Nucleus accumbens (tissue), 56 donors: ENCODE measurements at places on chromosomes 6 and 20.

- DNase-seq, result no peak
Observed at GRCh38 chr6:156559162-156559690, 218.0 kb upstream of the ARID1B start.

- no peak for DNase-seq
Observed at GRCh38 chr20:46624946-46625345, 26.3 kb downstream of the SLC13A3 start.

- no peak for DNase-seq
Observed at GRCh38 chr20:51193066-51193772, 170.3 kb upstream of the KCNG1 start.

DNA sequence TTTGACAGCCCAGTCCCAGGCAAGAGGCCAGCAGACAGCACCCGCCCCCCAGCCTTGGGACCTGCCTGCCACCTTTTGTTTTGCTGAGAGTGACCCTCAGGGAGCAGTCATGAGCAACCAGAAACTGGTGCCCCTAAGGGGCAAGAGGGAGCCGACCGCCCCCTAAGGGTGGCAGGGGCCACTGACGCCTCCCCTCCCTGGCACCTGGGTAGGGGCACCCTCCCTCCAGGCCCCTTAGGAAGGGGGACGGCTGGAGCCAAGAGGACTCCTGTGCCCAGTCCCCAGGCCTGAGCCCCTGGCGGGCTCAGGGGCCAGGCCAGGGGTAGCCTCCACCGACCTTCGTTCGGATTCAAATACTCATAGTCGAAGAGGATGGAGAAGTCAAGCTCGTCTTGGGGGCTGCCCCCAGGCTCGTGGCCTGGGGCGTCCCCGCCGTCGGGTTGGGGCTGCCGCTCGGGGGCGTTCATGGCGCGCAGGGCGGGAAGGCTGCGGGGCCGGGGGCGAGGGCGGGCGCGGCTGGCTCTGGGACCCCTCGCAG lies 417 bp downstream of the NFATC2 start:
- no peak for DNase-seq

DNA sequence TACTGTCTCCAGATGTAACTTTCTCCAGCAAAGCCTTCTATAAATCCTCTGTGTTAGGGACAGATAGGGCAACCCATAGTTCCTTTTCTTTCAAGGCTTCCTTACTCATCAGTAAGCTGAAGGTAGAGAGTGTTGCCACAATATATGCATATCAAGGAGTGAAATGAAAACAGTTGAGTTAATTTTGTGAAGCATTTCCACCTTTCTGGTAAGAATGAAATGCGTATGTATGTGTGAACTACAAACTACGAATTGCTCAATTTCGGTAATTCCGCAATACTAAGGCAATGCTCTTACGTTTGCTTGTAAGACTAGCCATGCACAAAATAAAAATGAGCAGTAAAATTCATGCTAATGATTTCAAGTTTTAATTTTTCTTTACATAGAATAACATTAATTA lies 61.2 kb upstream of the HBS1L start:
- DNase-seq, result no peak

DNA sequence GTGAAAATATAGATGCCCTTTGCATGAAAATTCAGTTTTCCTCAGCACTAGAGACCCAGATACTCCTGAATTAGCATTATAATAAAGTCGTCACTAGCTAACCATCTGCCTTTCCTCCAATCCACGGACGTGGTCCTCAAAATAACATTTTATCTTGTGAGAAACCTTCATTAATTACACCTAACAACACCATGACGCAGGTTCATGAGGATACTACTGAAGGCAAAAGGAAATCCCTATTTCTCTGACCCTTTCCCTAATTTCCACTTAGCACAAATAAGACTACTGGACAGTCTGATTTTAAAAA lies 1.3 kb upstream of the PNISR start:
- no peak for DNase-seq

DNA sequence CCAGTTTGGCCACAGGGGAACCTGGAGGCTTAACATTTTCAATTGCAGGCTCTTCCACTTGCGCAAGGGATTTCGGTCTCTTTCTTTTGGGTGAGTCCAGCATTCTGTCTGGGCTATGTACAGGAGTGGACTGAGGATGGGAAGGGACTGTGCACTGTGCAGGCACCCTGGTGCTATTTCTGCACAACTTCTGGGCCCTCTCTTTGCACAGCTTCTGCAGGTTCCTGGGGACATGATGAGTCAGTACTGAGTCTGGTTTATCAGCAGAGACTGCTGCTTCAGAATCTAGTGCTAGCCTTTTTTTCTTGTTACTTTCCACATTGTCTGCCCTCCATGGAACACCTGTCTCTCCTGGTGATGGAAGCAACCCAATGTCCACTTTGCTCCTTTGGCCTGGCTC lies 78.5 kb upstream of the ASF1A start:
- no peak for DNase-seq

DNA sequence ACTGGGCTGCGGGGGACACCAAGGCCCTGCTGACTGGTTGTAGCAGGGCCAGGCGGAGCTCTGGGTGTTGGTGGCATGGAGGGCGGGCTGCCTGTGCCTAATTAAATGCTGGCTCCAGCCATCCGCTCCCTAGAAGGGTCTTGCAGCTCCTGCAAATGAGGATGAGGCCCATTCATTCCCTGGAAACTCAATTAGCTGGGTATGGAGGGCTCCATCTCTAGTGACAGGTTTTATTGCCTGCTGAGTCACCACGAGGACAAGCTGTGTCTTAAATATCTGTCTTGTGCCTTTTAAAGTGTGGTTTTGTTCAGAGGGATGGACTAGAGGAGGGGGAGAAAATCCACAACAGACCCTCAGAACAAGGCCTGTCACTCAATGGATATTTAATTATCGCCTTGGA lies 60.9 kb downstream of the SULF2 start:
- DNase-seq, result no peak

DNA sequence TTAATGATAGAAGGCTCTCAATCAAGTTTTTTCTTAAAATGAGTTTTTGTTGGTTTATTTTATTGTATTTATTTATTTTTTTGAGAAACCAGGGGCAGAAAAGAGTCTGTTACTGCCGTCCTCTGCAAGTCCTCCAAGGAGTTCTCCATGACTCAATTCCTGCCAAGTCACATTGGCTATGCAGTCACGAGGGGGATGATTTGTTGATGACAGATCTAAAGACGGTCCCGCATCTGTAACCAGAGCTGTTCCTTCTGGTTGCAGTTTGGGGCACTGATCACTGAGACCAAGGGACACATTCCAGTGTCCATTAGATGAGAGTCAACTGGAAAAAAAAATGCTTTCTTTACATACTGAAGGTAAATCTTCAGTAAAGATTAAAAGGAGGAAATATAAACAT lies 13.9 kb upstream of the TSHZ2 start:
- DNase-seq, result no peak

DNA sequence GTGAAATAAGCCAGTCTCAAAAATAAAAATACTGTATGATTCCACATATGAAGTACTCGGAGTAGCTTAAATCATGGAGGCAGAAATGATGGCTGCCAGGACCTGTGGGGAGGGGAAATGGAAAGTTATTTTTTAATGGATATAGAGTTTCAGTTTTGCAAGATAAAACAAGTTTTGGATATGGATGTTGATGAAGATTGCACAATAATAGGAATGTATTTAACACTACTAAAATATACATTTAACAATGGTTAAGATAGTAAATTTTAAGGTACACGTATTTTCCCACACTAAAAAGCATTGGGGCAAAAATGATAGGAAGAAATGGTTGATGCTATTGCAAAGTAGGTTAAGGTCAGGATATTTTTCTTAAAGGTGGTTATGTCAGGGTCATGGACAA lies 1058.9 kb upstream of the MAP3K7 start:
- no peak for DNase-seq

- no peak for DNase-seq
Observed at GRCh38 chr20:57680131-57680716, 29.6 kb downstream of the PMEPA1 start.

- DNase-seq, result no peak
Observed at GRCh38 chr6:112044856-112045255, 9.0 kb upstream of the CCN6 start.

GRCh38 chr6:41563060-41563776 lies 17.0 kb downstream of the FOXP4 start:
- no peak for DNase-seq

GRCh38 chr6:149149653-149150052 lies 167.9 kb upstream of the TAB2 start:
- DNase-seq, result no peak
